Aorta (tissue), 5 donors: ENCODE measurements at places on chromosomes 6 and 20. TPM values are rescaled to one million over a fixed set of nuclear protein-coding genes. Genes with fewer than 3 reads are reported as not detected.

GRCh38 chr6:71209206-71209605 lies 79.4 kb upstream of the OGFRL1 start:
- DNase-seq: no peak

Gene ELOVL4
- 3.3 TPM for total RNA-seq

GRCh38 chr6:25179051-25179778 lies 100.0 kb upstream of the CARMIL1 start:
- DNase-seq: no peak

GRCh38 chr20:10963717-10964266 lies 290.0 kb upstream of the JAG1 start:
- no peak for DNase-seq

- no peak for DNase-seq
Observed at GRCh38 chr6:90156861-90157260, 139.8 kb downstream of the BACH2 start.

GRCh38 chr6:111250791-111251354 lies 163.6 kb downstream of the SLC16A10 start:
- no peak for DNase-seq

- DNase-seq: no peak
Observed at GRCh38 chr20:40176098-40176841, 512.8 kb downstream of the MAFB start.

DNA sequence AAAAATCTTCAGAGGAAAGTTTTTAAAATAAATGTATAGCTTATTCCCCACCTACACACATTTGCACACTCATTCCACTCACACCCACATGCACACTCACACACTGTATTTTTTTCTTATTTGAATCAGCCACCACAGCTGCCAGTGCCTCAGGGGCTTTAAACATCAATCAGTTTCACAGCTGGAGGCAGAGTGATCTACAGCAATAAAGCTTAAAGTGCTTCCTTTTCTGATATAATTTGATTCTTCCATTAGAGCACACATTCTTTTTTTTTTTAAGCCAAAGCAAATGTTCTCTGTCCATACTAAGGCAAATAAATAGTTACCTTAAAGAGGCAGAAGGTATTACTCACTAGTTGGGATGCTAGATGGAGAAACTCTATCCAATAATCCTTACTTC lies 498.8 kb upstream of the POU3F2 start:
- DNase-seq: no peak

- no peak for DNase-seq
Observed at GRCh38 chr6:123802351-123802696, 1.3 kb upstream of the NKAIN2 start.

Gene KIFC1
- total RNA-seq: 2.0 TPM

- no peak for DNase-seq
Observed at GRCh38 chr6:119636060-119636459, 286.5 kb upstream of the MAN1A1 start.

DNA sequence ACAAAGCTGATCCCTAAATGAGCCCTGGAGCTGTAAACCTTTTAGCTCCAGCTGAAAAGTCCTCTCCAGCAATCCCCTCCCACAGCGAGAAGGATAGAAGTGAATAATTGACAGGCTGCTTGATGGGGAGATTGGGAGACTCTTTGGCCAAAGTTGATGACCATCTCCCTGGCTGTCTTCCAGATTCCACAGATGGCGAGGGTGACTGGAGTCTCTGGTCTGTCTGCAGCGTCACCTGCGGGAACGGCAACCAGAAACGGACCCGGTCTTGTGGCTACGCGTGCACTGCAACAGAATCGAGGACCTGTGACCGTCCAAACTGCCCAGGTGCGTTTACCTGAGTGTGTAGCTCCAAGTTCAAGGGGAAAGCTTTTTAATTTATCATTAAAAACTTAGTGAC lies 67.3 kb downstream of the ISM1 start:
- DNase-seq: no peak

Gene B3GALT4
- total RNA-seq: 12.7 TPM

GRCh38 chr20:13552061-13552460 lies 86.7 kb downstream of the TASP1 start:
- no peak for DNase-seq

Gene OR2H2
- total RNA-seq: not detected

Gene C6orf132
- 1.7 TPM for total RNA-seq

DNA sequence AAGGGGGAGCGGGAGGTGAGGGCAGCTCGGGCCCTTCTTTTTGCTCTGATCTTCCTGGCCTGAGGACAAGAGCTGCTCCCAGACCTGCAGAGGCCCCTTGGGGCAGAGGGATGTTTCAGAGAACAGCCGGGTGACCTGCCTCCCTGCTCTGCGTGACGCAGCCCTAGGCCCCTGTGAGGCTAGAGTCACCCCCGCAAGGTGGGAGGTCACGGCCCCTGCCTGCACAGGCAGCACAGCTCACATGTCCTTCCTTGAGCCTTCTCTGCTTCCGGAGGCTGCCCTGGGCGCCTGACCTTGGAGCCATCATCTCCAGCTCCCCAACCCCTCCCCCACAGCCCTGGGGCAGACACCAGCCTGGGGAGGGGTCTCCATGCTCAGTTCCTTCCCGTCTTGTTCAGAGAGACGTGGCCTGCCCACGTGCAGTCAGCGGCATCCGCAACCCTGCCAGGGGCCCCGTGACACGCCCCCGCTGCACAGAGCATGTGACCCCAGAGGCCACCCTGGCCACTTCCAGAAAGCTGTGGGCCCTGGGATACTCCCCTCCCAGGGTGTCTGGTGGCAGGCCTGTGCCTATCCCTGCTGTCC lies at the start of gene BIRC7:
Gene BIRC7, plus strand, starts transcription at position 507 of the 585 bp plus-strand sequence. CDS start 192 bp downstream, outside the sequence.
- DNase-seq: no peak

Gene ROS1
- total RNA-seq: 0.06 TPM

DNA sequence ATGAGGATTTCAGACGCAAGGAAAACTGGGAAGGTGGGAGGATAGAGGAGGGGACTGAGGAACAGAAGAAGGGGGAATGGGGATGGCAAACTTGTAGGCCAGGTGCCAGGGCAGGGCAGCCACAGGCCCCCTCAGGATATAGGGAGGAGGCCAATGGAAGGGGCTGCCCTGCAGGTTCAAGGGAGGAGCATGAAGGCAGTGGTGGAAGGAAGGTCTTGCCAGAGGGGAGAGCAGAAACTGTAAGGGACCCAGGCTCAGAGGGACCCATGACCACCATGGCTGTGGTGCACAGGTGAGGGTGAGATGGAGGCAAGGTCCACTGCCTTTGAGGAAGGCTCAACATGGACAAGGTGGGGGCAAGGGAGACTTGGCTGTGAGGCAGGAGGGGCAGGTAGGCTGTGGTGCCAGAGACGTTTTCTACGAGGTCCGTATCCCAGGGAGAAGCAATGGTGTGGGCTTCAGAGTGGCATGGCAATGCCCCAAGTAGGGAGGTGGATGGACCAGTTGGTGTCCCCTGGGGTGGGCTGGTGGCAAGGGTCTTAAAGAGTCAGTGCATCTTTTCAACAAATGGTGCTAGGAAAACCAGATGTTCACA lies 22.7 kb downstream of the HLA-F start:
- no peak for DNase-seq

Gene C6orf120
- 20.6 TPM for total RNA-seq

DNA sequence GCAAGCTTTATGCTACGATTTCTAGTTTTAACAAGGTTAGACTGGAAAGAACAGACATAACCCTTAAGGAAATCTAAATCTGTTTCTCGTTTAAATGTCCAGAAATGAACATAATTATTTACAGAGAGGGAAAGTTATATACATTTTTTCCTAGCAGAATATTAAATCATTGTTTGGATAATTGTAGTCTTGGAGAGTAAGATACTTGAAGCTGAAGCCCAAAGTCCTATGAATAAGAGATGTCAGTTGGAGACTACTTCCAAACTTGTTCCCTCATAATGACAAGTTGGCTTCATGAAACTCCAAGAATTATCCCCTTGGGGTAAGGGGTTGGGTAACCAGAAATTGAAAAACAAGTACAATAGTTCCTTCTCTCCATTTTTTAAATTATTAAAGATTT lies 911.1 kb upstream of the MAN1A1 start:
- DNase-seq: no peak

Gene TBXT
- not detected for total RNA-seq

GRCh38 chr6:52519618-52520017 lies 57.2 kb downstream of the TRAM2 start:
- no peak for DNase-seq

DNA sequence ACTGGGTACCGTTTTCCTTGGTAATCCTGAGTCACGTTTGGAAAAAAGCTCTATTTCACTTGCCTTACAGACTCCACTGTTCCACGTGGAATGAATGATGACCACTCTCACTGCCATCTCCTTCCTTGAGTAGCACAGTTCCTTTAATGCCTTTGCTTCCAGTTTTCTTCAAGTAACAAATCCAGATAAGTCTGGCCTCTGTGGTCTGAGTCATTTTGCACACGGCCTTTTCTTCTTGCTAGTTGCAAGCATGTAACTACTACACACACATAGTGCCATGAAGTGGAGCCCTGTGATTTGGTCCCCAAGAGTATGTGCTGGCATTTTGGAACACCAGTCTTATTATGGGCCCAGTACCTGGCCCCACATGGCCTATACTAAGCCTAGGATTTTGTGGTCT lies 182.8 kb downstream of the SASH1 start:
- DNase-seq: no peak

Gene TNFAIP3
- 40.2 TPM for total RNA-seq

Gene CST9
- not detected for total RNA-seq

Gene CLIC5
- total RNA-seq: 9.2 TPM

GRCh38 chr6:152170702-152171667 lies 363.5 kb downstream of the ESR1 start:
- no peak for DNase-seq

GRCh38 chr6:3239110-3239830 lies 11.8 kb upstream of the TUBB2B start:
- no peak for DNase-seq

DNA sequence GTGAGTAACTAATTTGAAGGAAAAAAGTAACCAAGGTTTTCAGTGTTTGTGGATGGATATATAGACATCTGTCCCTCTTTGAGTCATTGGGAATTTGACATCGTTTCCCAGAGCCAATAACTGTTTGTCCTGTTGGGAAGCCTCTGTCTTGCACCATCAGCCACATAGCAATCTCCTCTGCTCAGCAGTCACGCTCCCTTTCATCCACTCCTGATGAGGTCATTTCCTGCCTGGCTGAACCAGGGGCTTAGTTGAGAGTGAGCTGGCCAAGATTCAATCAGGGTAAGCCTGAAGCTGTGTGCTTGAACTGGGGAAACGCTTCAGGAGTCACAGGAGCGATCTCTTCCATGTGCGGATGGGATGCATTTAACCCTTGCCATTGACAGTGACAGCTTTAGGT lies 121.5 kb upstream of the FOXQ1 start:
- no peak for DNase-seq

GRCh38 chr20:33301192-33301930 lies 18.3 kb downstream of the BPIFB1 start:
- no peak for DNase-seq

DNA sequence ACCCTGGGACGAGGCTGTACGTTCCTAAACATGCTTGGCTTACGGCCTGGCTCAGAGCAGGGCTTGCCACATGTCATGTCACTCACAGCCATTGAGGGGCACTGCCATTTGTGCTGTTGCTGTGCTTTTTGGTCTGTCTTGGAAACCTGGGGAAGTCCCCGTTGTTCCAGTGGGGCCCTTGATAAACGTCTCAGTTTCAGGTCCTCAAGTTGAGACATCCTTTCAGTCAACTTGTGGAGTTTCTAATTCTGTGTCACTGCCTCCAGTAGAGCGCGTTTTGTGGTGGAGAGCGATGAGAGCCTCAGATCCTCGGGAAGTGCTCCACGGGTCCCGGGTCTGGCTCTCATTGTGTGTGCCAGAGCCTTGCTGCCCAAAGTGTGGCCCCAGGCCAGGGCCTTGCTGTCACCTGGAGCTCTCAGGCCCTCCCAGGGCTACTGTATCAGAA lies 43.0 kb upstream of the CCR6 start:
- no peak for DNase-seq

- no peak for DNase-seq
Observed at GRCh38 chr6:20481281-20481680, 53.0 kb upstream of the CDKAL1 start.

DNA sequence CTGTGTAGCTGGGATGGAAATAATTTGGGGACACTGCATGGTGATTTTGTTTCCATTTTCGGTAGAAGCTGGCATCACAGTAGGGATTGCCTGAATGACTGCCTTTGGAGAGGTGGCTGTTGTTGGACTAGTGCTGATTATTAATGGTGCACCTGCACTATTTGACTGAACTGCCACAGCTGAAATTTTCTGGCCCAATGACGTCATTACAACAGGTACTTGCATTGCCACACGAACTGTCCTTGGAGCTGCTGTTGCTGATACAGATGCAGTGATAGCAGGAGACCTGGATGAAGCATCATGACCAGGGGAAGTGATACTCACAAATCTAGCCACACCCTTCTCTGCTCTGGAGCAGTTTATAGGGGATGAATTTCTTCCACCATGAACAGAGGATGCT lies 95.6 kb upstream of the FOXC1 start:
- no peak for DNase-seq

Gene MEP1A
- not detected for total RNA-seq

- DNase-seq: no peak
Observed at GRCh38 chr6:33702345-33702977, 9.0 kb downstream of the UQCC2 start.

Gene SGK2
- total RNA-seq: 2.7 TPM

Gene VPS52
- 32.1 TPM for total RNA-seq

DNA sequence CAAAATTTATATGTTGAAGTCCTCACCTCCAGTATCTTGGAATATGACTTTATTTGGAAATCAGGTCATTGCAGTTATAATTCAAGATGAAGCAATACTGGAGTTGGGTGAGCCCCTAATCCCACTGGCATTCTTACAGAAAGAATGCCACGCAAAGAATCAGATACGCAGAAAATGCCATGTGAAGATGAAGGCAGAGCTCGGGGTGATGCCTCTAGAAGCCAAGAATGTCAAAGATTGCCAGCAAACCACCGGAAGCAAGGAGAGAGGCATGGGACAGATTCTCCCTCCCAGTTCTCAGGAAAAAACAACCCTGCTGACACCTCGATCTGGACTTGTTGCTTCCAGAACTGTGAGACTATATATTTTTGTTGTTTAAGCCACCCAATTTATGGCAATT lies 273.4 kb upstream of the CITED2 start:
- DNase-seq: no peak

DNA sequence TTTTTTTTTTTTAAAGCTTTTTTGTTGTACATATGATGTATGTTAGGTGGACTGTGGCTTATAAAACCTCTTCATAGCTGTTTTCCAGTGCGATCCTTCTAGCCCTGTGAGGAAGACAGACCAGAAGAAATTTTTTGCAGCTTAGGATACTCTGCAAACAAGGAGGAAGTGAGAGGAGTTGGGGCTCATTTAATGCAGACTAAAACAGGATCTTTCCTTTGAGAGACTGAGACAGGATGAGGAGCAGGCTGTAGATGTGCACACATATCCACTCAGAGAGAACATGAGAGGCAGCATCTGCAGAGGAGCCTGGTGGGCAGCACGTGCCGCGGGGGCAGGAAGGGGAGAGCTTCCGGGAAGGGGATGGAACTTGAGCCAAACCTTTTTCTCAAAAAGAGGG lies 45.7 kb downstream of the PPARD start:
- DNase-seq: no peak
